ENCODE measurements at places on chromosomes 11 and 22.

DNA sequence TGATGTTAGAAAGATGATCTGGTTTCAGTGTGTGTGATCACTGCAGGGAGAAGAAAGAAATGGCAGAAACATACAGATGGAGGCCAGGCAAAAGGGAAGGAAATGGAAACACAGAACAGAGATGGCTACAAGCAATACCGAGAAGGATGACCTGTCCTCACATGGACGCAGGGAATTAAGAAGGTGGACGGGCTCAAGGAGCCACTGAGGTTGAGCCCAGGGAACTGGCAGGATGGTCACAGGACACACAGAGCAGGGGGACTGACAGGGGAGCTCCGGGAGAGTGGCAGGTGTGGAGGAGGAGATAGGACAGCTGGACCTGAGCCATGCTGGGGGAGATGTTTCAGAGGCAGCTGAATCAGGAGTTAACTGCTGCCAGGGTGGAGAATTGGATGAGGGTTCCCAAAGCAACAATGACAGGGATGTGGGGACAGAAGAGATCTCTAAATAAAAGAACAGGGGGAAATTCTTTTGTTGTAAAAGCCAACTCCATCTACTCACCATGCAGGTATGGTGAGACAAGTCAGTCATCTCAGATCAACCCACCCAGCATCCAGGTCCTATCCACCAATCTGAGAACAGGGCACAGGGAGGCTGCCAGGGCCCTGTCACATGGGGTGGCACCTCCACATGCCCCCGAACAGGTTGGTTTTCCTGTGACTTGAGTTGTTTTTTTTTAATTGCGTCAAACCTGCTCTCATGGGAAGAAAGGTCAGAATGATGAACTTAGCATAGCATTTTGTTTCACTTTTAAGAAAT is 26.3 kb downstream of the KLHL22 start:
- DNase-seq = no peak

DNA sequence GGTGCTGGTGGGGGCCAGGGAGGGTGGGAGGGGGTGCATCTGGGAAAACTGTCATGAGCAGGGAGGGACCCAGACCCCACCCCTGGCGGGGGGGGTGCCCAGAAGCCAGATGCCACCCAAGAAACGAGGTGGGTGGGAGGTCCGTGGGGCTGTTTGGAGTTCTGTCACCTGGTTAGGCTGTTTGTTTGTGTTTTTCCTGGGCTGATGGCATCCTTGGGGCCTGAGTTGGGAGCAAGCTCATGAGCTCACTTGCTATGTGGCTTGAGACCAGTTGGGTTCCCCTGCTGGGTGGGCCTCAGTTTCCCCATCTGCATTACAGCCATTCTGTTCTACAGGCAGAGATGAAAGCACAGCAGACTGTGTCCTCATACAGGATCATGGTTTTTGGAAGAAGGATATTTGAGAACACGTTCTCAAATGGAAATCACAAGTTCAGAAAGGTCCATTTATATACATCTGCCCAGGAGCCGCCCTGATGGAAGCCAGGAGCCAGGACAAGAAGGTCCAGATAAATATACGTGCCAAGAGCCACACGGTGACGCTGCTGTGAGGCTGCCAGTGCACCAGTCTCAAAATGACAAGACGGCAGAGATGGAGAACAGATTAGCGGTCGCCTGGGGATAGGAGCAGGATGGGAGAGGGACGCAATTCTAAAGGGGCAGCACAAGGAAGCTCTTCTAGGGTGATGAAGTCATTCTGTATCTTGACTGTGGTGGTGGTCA is 312.9 kb downstream of the MN1 start:
- no peak for DNase-seq

DNA sequence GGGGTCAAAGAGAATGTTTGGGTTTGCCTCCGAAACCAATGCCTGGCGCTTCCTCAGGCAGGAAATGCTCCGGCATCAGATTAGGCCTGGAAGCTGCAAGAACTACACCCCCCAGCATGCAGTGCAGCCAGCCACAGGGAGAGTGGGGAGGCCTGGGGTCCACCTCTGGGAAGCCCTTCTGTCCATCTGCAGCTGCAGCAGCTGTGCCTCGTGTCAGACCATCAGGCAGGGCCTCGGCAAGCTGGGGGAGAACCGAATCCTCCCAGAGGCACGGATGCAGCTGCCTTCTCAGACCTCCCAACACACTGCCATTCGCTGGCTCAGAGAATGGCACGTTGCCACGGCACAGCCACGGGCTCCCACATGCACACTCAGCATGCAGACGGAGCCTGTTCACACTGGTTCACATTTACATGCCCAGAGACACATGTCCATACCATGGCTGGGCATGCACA is 57.4 kb downstream of the NECTIN1 start:
- no peak for DNase-seq

DNA sequence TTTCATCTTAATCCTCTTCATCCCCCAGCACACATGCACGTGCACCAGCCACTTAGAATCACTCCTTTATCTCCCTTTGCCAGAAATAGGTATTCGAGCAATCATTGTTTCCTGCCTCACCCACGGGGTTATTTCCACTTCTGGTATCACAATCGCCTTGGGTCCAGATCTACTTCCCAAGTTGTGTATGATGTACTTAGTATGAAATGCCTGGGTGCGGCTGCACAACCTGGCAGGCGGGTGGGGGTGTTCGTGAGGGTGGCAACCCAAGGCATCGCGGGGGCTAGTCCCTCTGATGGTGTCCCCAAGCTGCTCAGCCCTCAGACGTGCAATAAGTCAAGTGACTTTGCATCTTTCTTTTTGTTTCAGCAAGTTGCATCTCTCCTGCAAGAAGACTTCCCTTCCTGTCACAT is 475.6 kb downstream of the MIAT start:
- no peak for DNase-seq

DNA sequence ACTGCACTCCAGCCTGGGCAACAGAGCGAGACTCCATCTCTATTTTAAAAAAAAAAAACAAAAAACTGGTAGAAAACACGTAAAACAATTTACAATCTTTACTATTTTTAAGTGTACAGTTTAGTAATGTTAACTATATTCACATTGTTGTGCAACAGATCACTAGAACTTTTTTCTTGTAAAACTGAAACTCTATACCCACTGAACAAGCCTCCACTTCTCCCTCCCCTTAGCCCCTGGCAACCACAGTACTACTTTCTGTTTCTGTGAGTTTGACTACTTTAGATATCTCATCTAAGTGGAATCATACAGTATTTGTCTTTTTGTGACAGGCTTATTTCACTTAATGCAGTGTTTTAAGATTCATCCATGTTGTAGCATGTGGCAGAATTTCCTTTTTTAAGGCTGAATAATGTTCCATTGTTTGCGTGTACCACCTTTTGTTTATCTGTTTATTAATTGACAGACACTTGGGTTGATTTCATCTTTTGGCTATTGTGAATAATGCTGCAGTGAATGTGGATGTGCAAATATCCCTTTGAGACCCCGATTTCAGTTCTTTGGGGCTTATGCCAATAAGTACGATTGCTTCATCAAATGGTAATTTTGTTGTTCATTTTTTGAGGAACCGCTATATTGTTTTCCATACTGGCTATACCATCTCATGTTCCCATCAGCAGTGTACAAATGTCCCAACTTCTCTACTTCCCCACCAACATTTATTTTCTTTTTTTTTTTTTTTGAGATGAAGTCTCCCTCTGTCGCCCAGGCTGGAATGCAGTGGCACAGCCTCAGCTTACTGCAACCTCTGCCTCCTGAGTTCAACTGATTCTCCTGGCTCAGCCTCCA is 11.0 kb downstream of the DDB2 start:
- DNase-seq = no peak
